NCI-H446 treated with DMSO at 0.1 percent for 48 hours (cell line): ENCODE measurements at places on chromosomes 7 and 10.

DNA sequence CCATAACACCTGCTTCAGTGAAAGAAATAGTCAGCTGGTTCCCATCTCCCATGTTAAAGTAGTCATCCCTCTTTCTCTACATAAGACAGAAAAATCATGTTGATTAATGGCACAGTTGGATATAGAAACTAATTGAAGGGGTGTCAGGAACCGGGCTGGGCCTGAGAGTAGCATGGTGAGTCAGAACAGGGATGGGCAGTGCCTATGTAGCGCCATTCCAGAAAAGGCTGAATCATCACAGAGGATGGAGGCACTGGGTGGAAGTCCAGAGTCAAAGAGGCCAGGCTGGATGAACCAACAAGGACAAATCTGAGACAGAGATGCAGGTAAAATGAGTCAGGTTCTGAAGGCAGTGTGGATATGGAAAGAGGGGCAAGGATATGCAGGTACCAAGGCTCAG lies 201.2 kb downstream of the LHFPL3 start:
- DNase-seq: no peak

- DNase-seq: no peak
Observed at GRCh38 chr7:86749741-86750665, 106.3 kb downstream of the GRM3 start.

GRCh38 chr10:102492344-102492939 lies 10.1 kb downstream of the ACTR1A start:
- DNase-seq: no peak

DNA sequence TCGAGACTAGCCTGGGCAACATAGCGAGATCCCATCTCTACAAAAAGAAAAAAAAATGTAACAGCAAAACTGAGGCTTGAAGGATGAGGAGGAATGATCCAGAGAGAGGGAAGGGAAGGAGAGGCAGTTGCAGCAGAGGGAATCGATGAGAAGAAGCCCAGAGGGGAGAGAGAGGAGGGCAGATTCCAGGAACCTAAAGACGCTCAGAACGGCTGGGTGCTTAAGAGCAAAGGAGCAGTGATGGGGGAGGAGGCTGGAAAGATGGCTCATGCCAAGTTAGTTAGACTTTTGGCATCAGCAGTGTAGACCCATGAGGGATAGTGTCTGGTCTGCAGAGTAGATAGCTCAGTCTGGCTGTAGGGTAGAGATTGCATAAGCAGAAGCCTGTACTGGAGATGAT lies 10.3 kb upstream of the MUC17 start:
- DNase-seq: no peak

GRCh38 chr10:58765910-58766309 lies 253.2 kb downstream of the BICC1 start:
- no peak for DNase-seq

- no peak for DNase-seq
Observed at GRCh38 chr10:17425584-17426262, 28.7 kb downstream of the ST8SIA6 start.

- peak; percentile 13 for DNase-seq
Observed at GRCh38 chr7:133365917-133366316, 113.0 kb downstream of the EXOC4 start.

- DNase-seq: no peak
Observed at GRCh38 chr7:78203042-78203720, 404.6 kb downstream of the PHTF2 start.

GRCh38 chr10:96384506-96384905 lies 25.7 kb upstream of the OPALIN start:
- no peak for DNase-seq

DNA sequence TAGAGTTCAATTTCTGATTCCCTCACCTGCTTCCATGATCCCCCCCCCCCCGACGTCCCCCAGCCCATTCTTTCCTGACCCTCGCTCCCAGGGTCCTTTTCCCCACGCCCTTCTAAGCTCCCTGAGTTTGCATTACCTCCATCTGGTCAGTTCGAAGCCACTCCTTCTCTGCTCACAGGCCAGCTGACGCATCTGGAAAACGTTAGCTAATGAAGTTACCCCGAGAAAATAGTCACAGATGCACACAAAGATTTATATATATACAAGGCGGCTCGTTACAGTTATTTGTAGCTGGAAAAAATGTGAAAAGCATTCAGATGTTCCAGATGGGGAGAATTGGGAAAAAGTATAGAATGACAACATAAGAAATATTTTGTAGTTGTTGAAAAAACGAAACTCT lies 630.0 kb upstream of the FOXK1 start:
- no peak for DNase-seq

GRCh38 chr7:157484411-157485081 lies 147.7 kb downstream of the DNAJB6 start:
- no peak for DNase-seq

DNA sequence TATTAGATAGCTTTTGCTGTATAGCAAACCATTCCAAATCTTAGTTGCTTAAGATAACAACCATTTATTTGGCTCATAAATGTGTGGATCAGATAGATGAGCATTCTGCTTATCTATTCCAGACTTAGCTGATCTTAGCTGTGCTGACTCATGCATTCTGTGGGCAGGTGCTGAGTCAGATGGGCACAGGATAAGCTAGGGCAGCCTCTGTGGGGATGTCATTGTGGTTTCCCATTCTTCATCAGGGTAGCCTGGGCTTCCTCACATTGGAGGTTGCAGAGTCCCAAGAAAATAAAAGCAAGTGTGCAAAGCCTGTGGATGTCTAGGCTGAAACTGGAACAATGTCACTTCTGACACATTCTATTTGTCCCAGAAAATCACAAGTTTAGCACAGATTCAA lies 917.0 kb downstream of the TYW1 start:
- no peak for DNase-seq

GRCh38 chr7:117564080-117564479 lies 84.3 kb downstream of the CFTR start:
- no peak for DNase-seq

- no peak for DNase-seq
Observed at GRCh38 chr7:34240417-34240816, 335.1 kb downstream of the BMPER start.

GRCh38 chr10:131363416-131363815 lies 51.9 kb upstream of the TCERG1L start:
- no peak for DNase-seq

DNA sequence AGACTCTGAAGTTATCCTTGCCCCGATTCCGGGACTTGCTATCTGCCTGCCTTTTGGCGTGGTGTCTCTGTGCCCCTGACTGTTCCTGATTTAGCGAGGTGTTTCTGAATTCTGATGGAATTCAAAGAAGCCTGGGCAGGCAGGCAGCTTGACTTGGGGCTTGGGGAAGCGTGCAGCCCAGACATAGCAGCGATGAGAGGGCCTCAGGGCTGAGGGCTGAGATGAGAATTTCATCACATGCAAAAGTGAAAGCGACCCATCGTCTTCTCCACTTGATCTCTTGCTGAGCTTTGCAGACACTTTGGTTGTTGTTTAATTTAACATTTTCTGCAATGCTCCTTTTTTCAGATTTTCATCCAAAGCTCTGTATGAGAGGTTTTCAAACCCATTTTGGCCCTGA lies 57.8 kb downstream of the TCF7L2 start:
- no peak for DNase-seq

DNA sequence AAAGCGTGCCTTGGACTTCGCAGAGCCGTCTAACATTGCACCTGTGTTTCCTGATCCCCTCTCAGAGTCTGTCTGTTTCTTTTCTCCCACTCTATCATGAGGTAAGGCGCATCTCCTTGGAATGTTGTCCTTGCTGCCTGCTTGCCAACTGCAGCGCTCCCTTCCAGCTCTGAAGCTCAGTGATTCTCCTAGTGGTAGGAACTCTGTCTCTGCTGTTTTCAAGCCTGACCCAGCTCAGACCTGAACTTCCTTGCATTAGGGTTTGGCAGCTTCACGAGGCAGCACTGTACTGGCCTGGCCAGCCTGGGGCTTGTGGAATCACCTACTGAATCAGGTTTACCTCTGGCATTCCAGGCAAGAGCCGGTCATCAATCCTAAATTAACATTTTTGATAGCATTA lies 123.9 kb downstream of the CREB5 start:
- DNase-seq: no peak

DNA sequence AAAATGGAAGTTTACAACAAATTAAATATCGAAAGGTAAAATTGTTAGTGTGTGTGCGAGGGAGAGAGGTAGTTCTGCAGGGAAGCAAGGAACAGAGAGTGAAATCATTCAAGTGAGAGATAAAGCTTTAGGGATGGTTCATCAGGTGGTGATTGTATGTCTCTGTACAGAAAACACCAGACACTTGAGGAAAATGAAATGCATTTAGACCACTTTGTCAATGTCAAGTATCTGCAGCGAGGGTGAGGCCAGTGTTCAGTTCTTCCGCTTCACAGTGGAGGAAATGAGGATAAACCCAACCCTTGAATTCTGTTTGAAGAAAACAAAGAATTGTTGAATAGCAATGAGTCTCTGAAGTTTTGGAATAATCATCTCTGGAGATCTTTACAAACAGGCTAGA lies 14.4 kb upstream of the ITGB1 start:
- no peak for DNase-seq

GRCh38 chr7:138257459-138258196 lies 181.4 kb downstream of the AKR1D1 start:
- DNase-seq: no peak

GRCh38 chr7:77771901-77772300 lies 26.3 kb downstream of the TMEM60 start:
- DNase-seq: no peak

GRCh38 chr10:37473906-37474305 lies 348.5 kb downstream of the ANKRD30A start:
- no peak for DNase-seq

- no peak for DNase-seq
Observed at GRCh38 chr7:29086545-29086944, 59.8 kb downstream of the CPVL start.

GRCh38 chr10:33136271-33136670 lies 178.2 kb upstream of the ITGB1 start:
- DNase-seq: no peak

- no peak for DNase-seq
Observed at GRCh38 chr7:85716353-85716752, 529.5 kb upstream of the SEMA3D start.

- no peak for DNase-seq
Observed at GRCh38 chr10:86392723-86393094, 26.1 kb upstream of the GRID1 start.

- no peak for DNase-seq
Observed at GRCh38 chr7:47394216-47394615, 187.7 kb downstream of the TNS3 start.

- DNase-seq: no peak
Observed at GRCh38 chr7:26202019-26202990, 760 bp downstream of the CBX3 start.

DNA sequence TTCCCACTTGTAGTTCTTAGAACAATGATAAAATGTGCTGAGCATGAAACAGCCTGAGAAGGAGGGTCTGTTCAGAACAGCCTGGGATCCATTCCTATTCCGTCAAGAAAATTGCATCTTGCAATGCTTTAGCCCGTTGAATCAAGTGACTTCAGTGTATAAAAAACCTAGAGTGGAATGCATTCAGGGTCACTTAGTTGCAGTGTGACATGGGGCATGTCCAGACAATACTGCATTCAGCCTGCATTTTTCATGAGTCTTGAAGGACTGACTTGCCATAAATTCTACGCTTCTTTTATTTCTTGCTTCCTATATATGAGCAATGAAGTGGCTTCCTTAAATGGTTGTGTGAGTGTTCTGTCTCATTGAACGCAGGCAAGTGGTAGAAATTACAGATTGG lies 758.3 kb upstream of the COBL start:
- no peak for DNase-seq

- no peak for DNase-seq
Observed at GRCh38 chr10:7484456-7485243, 73.8 kb upstream of the SFMBT2 start.

- no peak for DNase-seq
Observed at GRCh38 chr7:97145068-97145467, 27.6 kb downstream of the SDHAF3 start.

GRCh38 chr7:135538376-135538775 lies 19.3 kb upstream of the NUP205 start:
- no peak for DNase-seq

DNA sequence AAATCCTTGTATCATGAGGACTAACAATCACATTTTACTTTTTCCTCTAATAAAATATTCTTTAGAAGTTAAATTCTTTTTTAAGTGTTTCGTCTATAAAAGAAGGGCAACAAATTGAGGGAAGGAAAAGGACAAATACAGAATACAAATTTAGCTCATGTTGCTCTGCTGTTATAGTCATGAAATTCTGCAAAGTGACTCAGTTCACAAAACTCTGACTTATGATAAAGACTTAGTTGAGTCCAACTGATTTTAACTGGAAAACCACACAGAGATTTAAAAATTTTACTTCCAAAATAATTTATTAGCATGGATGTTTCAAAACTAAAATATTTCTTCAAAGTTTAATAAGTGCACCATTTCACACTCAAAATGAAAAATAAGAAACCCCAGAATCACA lies 75.0 kb upstream of the GPR22 start:
- DNase-seq: no peak

GRCh38 chr7:147413557-147413870 lies 1177.1 kb upstream of the C7orf33 start:
- no peak for DNase-seq

DNA sequence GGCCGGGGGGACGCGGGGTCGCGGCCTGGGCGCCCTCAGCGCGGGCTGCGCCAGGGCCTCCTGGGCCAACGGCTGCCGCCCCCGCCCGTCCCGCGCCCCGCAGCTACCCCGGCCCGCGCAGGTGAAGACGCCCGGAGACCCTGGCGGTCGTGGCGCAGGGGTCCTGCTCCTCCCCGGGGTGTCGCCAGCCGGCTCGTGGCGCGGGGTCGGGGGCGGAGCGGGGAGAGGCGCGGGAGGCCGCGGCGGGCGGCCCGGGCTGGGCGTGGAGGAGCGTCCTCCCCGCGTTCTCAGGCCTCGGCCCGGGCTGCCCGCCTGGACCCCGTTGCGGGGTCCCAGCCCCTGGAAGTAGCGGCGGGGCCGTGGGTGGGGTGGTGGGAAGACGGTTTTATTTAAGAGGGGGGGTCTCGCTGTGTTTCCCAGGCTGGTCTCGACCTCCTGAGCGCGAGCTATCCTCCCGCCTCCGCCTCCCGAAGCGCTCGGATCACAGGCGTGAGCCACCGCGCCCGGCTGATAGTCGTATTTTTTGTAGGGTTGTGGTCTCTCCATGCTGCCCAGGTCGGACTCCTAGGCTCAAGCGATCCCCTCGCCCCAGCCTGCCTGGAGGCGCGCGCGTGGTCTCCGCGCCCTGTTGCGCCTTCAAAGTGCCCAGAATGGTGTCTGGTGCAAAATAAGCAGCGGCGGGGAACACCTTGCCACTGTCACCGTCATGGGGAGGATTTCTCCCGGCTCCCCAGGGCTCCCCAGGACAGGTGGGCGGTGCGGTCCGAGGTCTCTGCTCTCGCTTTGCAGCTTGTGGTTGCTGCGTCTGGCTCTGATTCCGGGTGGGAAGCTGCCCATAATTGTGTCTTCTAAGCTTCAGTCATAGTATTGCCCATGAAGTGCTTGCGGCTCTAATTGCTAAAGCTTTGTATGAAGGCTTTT lies 15.3 kb upstream of the SUN1 start:
- DNase-seq: no peak

GRCh38 chr7:155591055-155591775 lies 44.9 kb upstream of the CNPY1 start:
- no peak for DNase-seq

DNA sequence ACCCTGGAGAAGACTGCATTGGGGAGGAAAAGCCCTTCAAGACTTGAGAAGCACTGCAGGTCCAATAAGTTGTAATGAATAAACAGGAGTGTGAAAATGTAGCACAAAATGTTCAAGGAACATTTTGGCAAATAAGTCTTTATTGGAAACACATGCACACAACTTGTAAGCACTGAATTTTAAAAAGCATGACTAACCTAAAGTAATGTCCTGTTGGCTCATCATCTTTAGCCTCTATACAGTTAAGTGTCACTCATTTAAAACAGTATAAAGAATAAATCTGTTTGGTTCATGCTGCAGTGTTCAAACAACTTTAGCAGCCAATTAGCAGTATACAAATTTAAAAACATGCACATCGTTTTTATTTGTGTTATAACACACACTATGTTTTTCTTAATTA lies 108.6 kb downstream of the CDK6 start:
- no peak for DNase-seq
